T-helper 1 cell (primary cell): ENCODE measurements at places on chromosomes 3 and 15.
A peak's percentile ranks its signal among the peaks of the same experiment; 100 is the strongest.

DNA sequence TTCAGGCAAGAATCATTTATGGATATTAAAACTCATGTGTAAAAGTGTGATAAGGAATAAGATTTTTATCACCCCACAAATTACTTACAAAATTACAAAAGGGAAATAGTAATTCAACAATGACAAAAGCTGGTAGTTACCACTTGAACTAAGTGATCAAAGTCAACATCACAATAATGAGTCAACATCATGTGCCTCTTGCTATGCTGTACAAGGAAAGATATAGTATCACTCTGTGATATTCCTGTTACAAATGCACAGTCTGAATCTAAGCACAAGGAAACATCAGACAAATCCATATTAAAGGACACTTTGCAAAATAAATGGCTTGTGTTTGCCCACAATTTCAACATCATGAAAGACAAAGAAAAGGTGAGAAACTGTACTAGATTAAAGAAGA, 90.5 kb upstream of the PLCL2 start:
- no peak for DNase-seq

- no peak for DNase-seq
Observed at GRCh38 chr15:70133296-70133695, 35.6 kb upstream of the TLE3 start.

- DNase-seq, result peak; percentile 24
Observed at GRCh38 chr3:141011232-141011996, 39.7 kb upstream of the SPSB4 start.

DNA sequence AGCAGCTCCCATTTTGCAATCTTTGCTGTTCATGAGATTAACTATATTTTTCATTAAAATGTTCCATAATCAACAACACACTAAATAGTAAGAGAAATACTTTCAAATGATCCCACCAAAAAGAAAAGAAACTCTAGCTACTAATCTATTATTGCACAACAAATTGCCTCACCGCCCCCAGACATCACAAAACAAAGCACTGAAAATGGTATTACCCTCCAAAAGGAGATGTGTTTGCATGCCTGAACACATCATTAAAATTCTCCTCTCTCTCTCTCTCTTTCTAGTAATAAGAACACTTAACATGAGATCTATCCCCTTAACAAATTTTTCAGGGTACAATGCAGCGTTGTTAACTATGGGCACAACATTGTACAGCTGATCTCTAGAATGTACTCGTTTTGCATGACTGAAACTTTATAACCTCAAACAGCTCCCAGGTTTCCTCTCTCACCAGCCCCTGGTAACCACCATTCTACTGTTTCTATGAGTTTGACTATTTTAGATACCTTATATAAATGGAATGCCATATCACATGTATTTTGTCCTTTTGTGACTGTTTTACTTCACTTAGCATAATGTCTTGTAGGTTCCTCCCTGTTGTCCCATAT, 33.1 kb downstream of the WNT5A start:
- no peak for DNase-seq

DNA sequence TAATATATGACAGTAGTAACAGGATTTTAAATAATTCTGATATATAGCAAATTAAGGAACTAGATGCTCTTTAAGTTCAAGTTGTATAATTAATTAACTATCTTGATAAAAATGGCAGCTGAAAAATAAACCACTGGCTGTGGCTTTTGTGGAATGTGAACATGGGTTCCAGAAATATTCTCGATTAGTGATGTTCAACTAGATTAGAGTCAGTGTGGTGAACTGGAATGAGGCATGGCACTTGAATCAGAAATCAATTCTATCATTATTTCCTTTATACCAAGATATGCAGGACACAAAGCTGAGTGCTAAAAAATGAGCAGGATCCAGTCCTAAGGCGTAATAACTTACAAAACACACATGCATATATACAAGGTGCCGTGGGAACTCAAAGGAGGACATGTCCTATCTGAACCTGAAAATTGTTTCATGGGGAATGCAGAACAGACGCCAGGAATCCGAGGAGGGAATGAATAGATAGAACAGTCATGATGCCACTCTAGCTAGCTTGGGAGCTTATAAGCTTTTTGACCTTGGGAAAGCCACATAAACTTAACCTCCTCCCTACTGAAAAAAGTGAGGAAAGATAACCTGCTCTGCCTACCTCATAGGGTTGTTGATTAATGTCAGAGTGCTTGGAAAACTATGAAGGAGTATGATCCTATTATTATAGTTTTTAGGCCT, 402.4 kb downstream of the PLCL2 start:
- no peak for DNase-seq

- DNase-seq, result no peak
Observed at GRCh38 chr3:8709287-8709686, 24.3 kb upstream of the CAV3 start.

DNA sequence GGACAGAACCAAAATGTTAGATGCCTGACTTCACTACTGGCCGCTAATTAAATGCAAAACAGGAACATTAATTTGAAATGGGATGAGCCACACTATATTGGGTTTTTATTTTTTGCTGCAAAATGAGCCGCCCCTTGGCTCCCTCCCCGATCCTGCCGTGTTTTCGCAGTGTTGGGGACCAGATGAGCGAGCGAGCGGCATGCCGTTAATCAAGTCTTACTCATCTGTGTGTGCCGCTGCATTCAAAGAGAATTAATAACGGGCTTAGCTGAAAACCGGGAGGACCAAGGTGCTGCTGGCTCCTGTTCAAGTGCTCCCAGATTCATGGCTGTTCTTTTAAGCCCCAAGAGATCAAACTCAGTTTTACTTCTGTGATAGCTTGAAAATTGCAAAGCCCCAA, 20.0 kb downstream of the TAFA4 start:
- no peak for DNase-seq

- DNase-seq, result no peak
Observed at GRCh38 chr3:39013289-39013688, 38.5 kb downstream of the SCN11A start.

GRCh38 chr15:89785774-89786140, 9.6 kb downstream of the MESP2 start:
- no peak for DNase-seq

DNA sequence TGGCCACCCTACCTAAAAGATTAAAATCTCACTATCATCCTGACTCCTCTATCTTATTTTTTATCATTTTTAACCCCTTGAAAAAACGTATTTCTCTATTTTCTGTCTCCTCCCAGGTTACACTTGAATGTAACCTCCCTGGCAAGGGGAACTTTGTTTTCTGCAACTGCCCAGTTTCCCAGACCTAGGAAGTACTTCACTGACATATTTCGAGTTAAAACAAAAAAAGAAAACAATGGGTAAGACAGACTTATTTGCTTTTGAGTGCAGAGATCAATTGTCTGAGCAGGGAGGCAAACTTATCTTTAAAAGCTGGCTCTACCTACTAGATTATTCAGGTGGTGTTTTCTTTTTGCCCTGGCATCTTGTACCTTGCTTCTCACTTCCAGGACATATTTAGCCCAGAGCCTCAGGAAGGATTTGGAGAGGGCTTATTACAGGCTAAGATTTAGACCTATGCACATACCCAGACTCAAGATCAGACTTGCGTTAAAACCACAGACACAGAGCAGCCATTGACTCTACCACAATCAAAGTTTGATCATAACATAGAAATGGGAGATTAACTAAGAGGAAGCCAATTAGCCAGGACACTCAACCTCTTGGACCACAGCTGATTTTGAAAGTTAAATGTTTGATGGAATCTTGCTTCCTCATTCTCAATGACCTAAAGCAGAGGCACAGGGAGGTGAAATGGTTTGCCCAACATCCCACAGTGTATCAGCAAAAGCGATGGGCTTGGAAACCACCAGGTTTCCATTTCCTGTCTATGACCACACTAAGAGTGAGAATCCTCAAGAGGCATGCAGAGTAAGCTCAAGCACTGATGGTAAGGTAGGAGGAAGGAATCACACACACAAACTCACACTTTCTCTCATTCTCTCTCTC, 169.5 kb upstream of the THBS1 start:
- no peak for DNase-seq

GRCh38 chr3:10377148-10377725, 56.3 kb upstream of the SEC13 start:
- DNase-seq, result no peak

DNA sequence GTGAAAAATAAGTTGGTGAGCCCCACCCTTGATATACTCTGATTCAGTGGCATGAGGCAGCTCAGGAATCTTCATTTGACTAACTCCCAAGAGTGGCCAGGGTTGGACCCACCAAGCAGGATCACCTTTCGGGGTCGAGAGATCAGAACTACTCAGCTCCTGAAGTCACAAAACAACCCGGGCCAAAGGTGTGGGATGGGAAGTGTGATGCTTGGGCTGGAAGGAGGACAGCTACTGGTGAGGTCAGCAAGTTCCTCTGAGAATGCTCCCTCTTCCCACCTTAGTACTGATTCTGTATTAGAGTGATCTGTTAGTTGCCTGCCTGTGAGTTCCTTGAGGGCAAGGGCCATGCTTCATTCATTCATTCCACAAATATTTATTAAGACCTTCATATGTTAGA, 15.1 kb downstream of the ESYT3 start:
- DNase-seq, result no peak

GRCh38 chr3:124282751-124283651, 291.1 kb upstream of the ROPN1 start:
- no peak for DNase-seq

GRCh38 chr3:85081191-85081906, 122.6 kb downstream of the CADM2 start:
- DNase-seq, result no peak

GRCh38 chr3:125628212-125628611, 32.9 kb upstream of the OSBPL11 start:
- DNase-seq, result no peak

DNA sequence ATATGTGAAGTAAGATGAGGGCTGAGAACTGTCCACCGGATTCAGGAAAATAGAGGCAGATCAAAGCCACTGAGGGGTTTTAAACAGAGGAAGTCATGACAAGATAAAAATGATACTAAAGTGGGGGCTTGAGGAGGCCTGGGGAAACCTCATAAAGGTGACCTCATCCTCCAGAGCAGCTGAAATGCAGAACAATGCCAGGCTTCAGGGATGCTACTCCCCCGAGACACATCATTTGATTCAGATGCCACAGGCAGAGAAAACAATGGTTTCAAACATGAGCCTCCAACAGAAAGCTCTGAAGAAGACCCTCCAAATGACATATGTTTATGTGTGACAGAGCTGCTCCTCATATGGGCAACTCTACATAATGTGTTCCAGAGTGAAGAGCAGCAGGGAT, 6.4 kb downstream of the CFAP20DC start:
- DNase-seq, result no peak

GRCh38 chr3:115666920-115667737, 43.8 kb downstream of the GAP43 start:
- DNase-seq, result no peak
